Kidney glomerular epithelial cell (primary cell): ENCODE measurements at places on chromosomes 5 and 9.

DNA sequence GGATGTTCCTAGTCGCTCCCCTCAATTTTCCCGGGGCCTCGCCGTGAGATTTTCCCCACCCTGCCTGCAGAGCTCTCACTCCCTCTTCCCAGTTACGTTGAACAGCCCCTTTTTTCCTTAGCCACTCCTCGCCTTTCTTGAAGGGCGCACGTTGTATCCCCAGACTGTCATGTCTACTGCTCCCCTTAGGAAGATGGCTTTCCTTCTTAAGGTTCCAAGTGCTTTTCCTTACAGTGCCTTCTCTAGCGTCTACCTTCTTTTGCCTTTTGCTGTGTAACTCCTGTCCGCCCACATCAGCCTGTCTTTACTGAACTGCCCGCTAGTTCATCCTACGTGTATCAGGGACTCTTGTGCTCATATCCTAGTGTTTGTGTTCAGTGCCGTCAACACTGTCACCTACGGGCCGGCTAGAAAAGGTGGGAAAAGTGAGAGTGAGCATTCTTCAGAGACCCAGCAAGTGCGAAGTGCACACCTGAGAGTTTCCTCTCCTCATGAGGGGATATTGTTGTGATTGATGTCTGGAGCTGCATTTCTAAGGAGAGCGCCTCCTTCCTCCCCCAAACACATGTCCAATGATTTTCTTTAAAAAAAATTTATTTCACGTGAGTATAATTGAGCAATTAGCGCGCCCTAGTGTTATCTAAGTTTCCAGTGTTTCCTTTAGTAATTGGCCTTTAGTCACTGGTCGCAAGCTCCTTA lies 764 bp downstream of the CAMLG start:
- DNase-seq = peak; percentile 10

DNA sequence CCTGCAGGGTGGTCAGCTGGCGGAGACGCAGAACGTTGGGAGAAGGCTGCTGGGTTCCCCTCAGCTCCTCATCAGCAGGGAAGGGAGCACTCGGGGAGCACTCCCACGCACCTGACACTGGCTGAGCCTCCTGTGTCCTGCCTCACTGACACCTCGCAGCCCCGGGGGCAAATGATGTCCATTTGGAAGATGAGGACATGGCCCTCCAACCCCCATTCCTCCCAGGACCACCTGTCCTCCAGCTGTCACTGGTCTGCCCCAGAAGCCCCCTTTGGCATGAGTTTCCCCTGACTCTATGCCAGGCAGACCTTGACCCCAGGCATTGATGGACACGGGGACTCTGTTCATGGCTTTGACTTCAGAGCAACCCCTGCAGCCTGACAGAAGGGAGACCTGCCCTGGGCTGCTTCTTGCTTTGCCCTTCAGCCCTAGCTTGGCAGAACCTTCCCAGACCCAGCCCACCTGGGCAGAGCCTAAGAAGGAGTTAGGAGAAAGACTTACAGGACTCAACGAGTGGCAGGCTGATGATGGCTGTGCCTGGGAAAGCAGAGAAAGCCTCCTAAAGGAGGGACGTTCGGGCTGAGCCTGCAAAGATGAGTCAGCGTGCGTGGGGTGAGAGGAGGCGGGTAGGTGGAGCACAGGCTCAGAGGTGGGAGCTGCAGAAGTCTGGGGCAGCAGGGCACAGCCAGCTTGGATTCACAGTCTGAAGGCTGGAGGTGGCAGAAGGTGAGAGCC lies 90.6 kb downstream of the LMX1B start:
- peak; percentile 76 for DNase-seq

DNA sequence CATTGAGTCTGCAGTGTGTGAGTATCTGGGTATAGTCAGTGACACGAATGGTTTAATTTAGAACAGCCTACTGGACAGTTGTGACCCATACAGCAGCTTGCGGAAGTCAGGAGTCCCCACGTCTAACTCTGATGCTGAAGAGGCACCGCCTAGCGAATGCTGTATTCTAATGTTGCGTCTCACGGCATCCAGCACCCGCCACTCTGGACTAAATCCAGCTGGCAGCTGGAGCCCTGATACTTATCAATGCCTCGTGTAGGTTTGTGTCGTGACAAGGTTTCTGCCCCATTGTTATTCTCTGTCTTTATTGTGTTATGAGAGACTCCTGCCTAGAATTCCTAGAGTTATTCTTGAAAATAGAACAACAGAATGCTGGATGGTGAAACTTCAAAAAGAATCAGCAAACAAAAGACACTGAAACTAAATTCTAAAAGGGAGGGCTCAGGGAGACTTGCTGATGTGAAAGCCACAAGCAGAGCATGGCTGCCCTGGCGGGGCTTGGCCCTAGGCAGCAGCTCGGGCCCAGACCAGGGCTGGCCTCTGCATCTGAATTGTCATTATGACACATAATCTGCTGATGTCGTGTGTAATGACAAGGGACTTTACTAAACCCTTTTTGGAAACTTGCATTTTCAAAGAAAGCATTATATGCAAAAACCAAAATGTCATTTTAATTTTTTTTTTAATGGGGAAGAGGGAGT lies 123.5 kb upstream of the ICE1 start:
- DNase-seq = no peak

DNA sequence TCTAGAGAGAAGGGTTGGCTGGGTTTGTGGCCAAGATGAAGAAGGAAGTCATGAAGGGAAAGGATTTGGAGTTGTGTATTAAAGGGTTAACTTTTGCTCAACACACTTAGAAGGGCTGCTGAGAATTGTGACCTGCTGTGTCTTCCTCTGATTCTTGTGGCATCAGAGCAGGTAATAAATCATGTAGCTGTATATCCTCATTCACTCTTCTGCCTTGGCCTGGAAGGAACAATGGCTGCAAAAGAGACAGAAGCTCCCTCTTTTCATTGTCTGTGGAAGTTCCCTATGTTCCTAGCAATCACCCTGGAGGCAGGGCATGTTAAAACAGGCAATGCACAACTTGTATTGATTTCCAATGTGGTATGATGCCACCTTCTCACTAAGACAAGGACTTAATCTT lies 159.1 kb downstream of the LRRC70 start:
- DNase-seq = no peak

GRCh38 chr5:31585895-31586270 lies 53.0 kb upstream of the PDZD2 start:
- no peak for DNase-seq

GRCh38 chr5:101942321-101942882 lies 353.7 kb downstream of the SLCO4C1 start:
- DNase-seq = peak; percentile 34

DNA sequence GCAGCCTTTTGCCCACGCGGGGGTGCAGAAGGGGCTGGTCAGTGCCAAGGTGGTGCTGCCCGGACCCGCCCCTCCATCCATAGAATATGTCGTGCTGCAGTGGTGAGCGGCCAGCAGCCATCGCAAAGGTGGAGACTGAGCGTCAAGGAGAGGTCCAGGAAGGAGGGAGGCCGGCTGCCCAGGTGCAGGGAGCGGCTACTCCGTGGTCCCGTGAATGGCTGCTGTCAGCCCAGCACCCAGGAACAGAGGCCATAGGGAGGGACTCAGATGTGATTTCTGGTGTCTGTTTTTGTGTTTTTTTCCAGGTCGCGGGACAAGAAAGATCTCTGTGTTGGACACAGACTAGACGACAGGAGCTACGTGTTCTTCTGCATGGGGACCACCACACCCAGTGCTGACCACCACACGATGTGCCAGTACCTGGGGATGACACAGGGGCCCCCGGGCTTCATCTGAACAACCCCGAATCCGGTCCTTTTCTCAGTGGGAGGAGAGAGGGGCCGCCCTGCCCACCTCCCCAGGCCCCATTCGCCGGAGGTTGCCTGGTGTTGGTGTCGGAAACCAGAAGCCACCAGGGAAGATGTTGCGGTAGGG lies 29.0 kb downstream of the PAEP start:
- no peak for DNase-seq

GRCh38 chr9:3028535-3028934 lies 184.6 kb upstream of the PUM3 start:
- no peak for DNase-seq

- no peak for DNase-seq
Measured at GRCh38 chr5:170545811-170546210, 42.0 kb downstream of the KCNIP1 start.

- DNase-seq = no peak
Measured at GRCh38 chr5:35771300-35771699, 85.4 kb upstream of the IL7R start.

DNA sequence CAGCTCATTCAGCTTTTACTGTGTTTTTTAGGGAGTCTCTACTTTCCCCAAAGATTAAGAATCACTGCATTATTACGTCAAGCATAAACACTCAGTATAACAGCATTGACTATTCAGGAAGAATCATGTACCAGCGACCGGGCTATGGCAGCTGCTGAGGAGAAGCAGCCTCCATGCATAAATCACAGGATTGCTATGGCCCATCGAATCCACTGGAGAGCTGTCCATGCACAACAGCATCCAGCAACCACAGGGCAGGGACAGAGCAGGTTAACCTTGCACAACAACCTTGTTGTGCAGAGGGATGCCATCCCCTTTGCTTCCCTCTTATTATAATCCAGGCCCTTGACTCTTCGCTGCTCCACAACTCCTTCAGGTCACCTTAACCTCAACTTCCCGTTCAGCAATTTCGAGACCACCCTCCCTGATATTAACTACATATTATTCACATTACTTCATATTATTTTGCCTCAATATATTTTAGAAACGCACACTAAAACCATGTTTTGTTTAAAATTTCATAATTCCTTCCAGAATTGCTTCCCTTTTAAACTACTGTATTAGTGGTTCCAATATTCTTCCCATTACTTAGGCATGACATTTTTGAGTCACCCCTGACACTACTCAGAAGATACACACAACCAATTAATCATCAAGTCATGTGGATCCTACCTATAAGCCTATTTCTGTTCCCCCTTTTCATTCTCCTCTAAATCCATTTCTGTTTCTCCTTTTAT lies 991 bp downstream of the IARS1 start:
- no peak for DNase-seq

- DNase-seq = no peak
Measured at GRCh38 chr9:132172185-132172584, 10.3 kb downstream of the NTNG2 start.

DNA sequence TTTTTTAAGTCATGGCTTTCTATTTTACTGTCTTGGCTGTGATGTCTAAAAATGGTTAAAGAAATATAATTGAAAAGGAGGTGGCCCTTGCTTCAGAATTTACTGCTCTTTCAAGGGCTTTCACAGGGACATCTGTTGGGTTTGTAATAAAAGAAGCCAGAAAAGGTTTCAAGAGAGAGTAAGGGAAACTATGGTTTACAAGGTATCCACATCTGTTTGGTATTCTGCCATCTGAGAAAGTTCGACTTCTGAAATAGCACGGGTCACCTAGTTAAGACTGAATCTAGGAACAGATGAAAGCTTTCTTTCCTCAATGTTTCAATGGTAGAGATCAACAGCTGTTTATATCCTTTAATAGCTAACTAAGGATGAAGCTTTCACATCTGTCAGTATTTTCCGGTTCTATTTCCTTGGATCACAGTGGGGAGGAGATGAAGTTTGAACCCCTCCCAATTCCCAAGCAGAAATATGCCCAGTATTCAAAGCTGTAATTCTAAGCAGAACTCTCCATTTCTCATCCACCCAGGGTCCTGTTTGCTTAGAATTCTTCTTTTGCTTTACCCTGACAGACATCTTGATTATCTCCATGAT lies 72.8 kb upstream of the IFNK start:
- DNase-seq = no peak

DNA sequence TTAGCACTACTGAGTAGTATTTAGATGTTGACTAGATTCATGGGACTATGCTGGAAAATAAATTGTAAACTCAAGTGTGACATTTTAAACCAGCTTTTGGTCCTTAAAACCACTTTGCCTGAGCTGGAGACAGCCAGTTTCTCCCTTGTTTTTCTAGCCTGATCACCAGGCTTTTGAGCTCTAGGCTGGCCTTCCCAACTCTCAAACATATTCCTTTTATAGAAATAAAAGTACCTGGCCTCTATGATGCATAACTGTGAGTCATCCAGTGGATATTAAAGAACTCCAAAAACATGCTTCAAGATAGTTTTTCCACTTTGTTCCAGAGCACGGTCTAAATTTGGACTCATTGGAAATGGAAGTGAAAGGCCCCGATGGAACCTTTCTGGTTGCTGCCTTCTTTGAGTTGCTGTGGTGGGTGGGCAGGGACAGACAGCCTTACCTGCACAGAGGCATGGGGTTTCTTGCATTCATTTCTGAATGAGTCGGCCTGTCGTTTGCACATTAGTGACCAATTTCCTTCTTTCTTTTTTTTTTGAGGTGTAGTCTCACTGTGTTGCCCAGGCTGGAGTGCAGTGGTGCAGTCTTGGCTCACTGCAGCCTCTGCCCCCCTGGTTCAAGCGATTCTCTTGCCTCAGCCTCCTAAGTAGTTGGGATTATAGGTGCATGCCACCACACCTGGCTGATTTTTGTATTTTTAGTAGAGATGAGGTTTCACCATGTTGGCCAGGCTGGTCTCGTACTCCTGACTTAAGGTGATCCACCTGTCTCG lies 43.1 kb downstream of the TRIO start:
- DNase-seq = no peak

GRCh38 chr5:132265336-132266030 lies 8.0 kb downstream of the PDLIM4 start:
- DNase-seq = peak; percentile 92

- DNase-seq = no peak
Measured at GRCh38 chr5:157926977-157927376, 68.0 kb upstream of the CLINT1 start.

GRCh38 chr9:124894741-124895170 lies 32.8 kb downstream of the ARPC5L start:
- DNase-seq = peak; percentile 6

- no peak for DNase-seq
Measured at GRCh38 chr9:33220681-33221567, 19.0 kb upstream of the SPINK4 start.

DNA sequence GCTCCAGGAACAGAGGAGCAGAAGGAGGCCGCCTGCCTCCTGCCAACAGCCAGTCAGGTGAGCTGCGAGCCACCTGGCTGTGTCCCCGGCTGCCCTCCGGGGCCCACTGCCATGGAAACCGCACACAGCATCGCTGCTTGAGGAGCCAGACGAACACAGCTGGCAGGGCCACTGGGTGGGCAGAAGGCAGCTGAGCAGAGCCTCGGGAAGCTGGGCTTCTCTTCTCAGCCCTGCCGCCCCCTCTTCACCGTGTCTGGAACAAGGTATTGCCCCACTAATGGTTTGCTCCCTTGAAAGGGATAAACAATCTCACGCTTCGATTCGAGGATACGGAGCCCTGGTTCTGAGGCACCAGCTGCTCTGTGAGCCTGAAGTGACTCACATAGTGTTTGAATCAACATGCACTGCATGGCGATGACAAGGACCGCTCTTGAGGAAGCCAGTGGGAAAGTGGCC lies 63.7 kb upstream of the RUFY1 start:
- DNase-seq = no peak
